ENCODE measurements at places on chromosomes 12 and 14.

- DNase-seq: no peak
These were observed 233.2 kb upstream of the AMIGO2 start for GRCh38 chr12:47312808-47313426.

GRCh38 chr14:63759456-63759855 lies 31.6 kb upstream of the SGPP1 start:
- no peak for DNase-seq

GRCh38 chr14:89237921-89238529 lies 179.0 kb downstream of the FOXN3 start:
- no peak for DNase-seq

DNA sequence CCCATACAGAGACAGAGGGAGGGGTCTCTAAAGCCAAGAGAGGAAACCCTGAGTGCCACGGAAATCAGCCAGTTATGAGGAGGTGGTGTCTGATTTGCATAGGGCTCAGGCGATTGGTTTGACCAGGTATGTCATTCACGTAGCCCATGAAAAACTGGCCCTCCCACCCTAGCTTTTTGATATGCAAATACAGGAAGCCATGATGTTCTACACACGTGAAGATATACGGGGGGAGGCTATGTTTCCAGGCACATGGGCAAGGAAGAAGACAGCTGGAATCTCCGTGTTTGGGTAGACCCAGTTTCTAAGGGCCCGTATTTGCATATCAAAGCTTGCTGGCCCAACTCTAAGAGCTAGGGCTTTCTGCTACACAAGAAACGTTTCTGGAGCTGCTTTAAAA lies 717.8 kb upstream of the SEL1L start:
- no peak for DNase-seq

GRCh38 chr14:91372671-91373495 lies 44.7 kb downstream of the CCDC88C start:
- DNase-seq: no peak

DNA sequence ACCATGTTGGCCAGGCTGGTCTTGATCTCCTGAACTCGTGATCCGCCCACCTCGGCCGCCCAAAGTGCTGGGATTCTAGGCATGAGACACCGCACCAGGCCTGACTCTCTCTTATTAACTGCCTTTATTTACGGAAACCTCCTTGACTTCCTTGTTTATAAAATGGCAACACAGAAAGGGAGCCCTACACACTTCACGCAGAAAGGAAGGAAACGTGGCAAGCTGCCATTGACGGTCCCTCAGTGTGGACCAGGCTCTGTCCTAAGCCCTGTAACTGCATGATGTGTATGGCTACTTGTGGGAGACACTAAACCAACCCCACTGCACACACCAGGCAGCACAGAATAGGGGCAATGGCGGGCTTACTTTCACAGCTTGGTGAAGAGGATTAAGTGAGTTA lies 11.7 kb downstream of the CINP start:
- DNase-seq: no peak

DNA sequence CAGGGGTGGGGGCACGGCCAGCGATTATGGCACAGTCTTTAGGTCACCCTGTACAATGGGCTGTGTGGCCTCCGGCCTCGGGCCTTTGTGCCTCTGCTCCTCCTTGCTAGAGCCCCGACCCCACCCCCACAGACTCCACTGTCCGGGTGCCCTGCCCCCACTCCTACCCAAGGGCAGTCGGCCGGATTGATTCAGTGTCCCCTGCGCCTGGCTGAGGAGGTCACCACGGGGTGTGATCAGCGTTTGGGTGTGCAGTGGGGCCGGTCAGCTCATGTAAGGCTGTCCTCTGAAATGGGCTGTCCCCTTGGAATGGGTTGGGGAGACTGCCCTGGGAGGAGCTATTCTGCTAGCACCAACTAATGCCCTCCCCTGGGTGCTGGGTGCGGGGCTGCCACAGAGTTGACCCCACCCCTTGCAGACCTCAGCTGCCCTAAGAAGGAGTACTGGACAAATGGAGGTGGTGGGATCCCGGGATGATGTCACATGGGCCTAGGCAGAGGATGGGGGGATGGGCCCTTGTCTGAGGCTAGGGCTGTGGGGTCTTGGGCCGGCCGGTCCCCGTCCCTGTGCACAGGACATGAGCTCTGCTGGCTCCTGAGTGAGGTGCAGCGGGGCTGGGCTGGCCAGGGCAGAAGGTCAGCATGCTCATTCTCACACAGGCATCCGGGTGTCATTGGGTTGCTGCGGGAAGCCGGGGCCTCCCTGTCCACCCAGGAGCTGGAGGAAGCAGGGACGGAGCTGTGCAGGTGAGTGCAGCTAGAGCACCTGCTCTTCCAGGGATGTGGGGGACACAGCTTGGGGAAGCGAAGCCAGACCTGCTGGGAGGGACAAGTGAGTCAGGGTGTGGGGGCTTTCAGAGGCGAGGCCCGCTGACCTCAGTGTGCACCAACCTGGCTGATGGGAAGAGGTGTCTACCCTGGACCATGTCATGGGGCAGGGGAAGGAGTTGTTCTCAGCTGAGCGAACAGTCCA lies 23.4 kb downstream of the ASPG start:
- DNase-seq: no peak

DNA sequence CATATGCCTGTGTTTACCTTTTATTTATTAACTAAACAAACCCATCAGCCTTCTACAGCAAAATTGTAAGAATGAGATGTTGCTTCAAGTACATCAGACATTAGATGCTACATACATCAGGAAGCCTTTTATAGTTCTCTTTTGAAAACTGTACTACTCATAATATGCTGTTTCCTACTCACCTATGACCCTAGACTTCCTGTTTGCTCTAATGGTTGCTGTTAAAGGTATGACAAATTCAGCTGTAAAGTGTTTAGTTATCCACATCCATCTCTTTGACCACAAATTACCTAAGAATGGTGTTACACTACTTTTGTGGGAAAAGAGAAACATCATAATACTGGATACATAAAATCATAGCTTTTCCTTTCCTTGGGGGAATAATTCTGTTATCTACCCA lies 220.0 kb downstream of the RAD51B start:
- no peak for DNase-seq

DNA sequence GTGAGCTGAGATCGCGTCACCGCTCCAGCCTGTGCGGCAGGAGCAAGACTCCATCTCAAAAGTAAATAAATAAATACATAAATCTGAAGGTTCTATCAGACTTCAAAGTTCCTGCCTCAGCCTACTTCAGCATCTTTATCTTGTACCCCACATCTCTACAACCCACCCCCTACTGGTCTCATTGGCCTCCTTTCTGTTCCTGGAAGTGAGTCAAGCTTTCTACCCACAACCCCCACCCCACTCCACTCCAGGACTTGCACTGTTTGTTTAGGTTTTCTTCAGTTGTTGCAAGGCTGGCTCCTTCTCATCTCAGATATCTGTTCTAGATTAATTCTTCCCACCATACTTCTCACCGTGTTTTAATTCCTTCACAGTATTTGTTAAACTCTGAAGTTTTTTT lies 714 bp upstream of the PSMC6 start:
- no peak for DNase-seq

DNA sequence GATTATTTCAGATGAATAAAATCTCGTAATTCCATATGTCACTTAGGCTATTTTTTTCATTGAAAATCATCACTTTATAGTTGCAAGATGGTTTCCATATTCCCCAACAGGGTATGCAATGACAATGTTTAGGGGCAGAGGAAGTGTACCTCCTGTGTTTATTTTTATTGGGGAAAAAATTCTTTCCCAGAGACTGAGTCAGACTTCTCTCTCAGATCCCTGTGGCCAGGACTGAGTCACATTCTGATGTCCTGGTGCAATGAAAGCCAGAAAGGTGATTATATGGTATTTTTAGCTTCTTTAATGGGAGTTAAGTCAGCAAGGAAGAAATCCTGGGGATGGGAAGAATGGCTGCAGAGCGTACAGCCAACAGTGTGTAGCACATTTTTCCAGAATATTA lies 196.9 kb upstream of the ALG10 start:
- DNase-seq: no peak

DNA sequence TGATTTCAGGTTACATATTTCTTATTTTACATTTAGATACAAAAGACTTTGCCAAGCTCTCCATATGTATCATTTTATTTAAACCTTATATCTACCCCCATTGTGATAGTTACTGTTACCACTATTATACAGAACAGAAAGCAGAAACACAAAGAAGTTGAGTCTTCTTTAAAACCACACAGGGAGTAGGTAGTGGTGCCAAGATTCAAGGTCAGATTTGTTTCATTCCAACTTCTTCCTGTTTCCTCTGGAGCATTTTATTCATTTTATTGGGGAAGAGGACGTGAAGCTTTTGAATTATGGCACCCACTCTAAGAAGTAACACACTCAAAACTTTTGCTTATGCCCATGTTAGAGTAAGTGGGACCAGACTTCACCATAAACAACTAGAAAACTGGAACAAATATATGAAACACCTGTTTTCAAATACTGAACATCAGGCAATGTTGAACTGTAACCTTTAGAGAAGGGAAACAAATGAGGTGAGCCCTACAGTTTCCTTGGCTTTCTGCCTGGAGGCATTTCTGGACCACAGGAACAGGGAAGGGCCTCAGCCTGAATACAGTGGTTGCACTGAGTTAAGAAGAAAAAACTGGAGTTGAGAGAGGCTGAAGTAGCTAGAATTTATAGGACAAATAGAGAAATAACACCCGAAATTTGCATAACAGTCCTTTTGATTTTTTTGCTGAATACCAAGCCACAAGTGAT lies 160.4 kb upstream of the SSTR1 start:
- no peak for DNase-seq

GRCh38 chr12:53696285-53696654 lies 20.4 kb upstream of the ATP5MC2 start:
- no peak for DNase-seq

GRCh38 chr14:95519699-95520098 lies 3.2 kb upstream of the SYNE3 start:
- DNase-seq: peak; percentile 43

- no peak for DNase-seq
These were observed 13.0 kb upstream of the TAS2R30 start for GRCh38 chr12:11147420-11147819.

GRCh38 chr12:71029302-71029701 lies 108.8 kb upstream of the PTPRR start:
- no peak for DNase-seq

GRCh38 chr12:88574278-88574677 lies 6.0 kb downstream of the KITLG start:
- no peak for DNase-seq

DNA sequence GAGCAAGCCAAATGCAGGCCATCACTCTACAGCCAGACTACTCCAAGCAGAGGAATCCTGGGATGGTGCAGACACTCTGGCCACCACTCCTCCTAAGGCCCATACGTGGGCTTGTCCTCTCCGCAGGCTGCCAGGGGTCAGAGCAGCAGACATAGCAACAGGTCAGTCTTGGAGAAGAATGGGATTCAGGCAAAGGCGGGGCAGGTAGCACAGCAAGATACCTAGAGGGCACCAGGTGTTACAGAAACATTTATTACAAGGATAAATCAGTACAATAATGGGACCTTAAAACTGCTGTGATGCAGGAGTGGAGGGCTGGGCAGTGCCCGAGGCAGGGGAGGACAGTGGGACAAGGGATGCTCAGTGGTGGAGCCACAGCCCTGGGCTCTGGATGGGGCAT lies 20.3 kb downstream of the SYNDIG1L start:
- no peak for DNase-seq

- no peak for DNase-seq
These were observed 19.4 kb upstream of the FAIM2 start for GRCh38 chr12:49923035-49923644.

DNA sequence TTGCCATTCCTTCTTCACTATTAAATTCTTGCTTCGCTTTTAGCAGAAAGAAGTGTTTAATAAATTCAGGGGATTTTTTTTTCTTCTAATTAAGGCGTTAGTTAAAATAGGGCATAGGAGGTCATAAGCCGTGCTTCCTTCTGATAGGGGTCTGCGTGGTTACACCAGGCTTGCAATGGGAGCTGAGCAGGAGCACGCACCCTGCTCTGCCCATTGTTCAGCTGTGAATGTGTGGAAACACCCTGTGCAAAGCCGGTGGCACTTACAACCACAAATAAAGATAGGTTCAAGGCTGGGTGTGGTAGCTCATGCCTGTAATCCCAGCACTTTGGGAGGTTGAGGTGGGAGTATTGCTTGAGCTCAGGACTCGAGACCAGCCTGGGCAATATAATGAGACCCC lies 162.1 kb downstream of the PRKCH start:
- DNase-seq: no peak

DNA sequence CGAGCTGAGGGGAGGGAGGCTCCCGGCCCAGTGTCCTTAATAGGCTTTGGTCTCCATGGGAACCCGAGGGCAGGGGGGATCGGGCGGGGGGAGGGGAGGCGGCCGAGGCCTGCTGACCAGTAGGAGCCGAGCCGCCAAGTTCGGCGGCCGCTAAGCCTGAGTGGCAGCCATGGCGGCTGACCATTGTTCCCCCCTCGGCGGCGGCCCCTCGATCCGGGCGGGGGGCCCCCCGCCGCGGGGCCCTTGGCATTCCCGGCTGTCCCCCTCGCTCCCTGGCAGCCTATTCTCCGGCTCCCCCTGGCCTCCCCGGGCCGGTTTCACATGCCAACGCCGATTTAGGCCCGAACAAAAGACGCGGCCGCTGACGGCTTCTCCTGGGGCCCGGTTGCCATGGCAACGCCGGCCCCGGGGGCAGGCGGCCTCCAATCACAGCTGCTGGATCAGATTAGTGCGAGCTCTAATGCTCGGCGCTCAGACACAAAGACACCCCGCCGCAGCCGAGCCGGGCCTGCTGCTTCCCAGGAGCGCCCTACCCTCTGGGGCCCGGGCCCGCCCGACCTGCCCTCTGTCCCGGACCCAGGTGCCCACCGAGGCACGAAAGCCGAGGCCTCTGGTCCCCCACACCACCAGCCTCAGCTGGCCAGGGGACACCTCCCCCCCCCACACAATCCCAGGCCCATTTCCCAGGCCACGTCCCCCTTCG lies 7.3 kb downstream of the MSI1 start:
- no peak for DNase-seq

- DNase-seq: no peak
These were observed 797.1 kb downstream of the NRXN3 start for GRCh38 chr14:78967111-78967809.

- no peak for DNase-seq
These were observed 35.7 kb downstream of the TTC7B start for GRCh38 chr14:90780519-90780918.

Data from activated T-helper 1 cell treated with anti-CD3 and anti-CD28 coated beads, Interleukin-2, amount 50 U/mL, for 16 hours (primary cell).